ENCODE measurements at places on chromosomes 16 and 17. TPM values are rescaled to one million over a fixed set of nuclear protein-coding genes. Genes with fewer than 3 reads are reported as not detected.

DNA sequence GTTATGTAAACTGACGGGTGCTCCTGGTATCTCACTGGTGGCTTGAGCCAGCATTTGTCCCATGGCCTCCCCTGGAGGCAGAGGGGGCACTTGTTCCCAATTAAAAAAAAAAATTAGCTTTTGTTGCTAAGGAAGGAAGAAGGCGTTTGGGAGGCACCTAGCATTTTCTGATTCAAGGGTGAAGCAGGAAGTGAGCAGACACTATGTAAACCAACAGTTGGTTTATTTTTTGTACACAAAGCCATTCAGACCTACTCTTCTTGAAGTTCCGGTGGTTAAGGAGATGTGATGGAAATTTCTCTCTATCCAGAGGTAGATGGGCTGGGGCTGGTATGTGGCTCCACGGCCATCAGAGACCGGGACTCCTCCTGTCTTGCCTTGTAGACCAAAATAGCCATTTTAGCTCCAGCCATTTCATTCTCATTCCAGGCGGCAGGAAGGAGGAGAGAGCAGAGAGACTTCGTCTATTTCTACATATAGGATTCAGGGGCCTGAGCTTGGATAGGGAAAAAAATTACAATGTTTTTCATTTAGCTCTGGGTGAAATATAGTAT, 103.0 kb downstream of the SNX29 start:
- no peak overlapping the region for H3K4me3 ChIP-seq
- peak; percentile 37 for DNase-seq
- no peaks in the 10 kb centered on the region for H3K27me3 ChIP-seq
- H3K27ac ChIP-seq = no peak overlapping the region
- no peaks in the 10 kb centered on the region for H3K4me1 ChIP-seq

- H3K4me3 ChIP-seq = no peak overlapping the region
- no peaks in the 10 kb centered on the region for H3K36me3 ChIP-seq
- DNase-seq = no peak
- H3K27me3 ChIP-seq = no peaks in the 10 kb centered on the region
- no peaks in the 10 kb centered on the region for H3K4me1 ChIP-seq
Observed at GRCh38 chr17:63932721-63933120, 590 bp upstream of the CD79B start.

- H3K27ac ChIP-seq = peak overlapping the region; percentile 77
- peak overlapping the region; percentile 3 for H3K4me3 ChIP-seq
- H3K27me3 ChIP-seq = no peaks in the 10 kb centered on the region
- H3K36me3 ChIP-seq = no peaks in the 10 kb centered on the region
- no peak for DNase-seq
- H3K4me1 ChIP-seq = peaks cover 39% of the 10 kb centered on the region
Observed at GRCh38 chr17:20066253-20066652, 57.1 kb downstream of the SPECC1 start.

Gene GINS2
- not detected for total RNA-seq

- no peaks in the 10 kb centered on the region for H3K4me1 ChIP-seq
- no peak overlapping the region for H3K4me3 ChIP-seq
- no peak for DNase-seq
- peaks cover 25% of the 10 kb centered on the region for H3K36me3 ChIP-seq
- no peak overlapping the region for H3K27ac ChIP-seq
Observed at GRCh38 chr17:37094391-37094790, 145.6 kb downstream of the AATF start.

Gene KRTAP16-1
- not detected for total RNA-seq

GRCh38 chr16:53812914-53813313, 109.0 kb downstream of the FTO start:
- H3K27me3 ChIP-seq = no peaks in the 10 kb centered on the region
- no peak overlapping the region for H3K27ac ChIP-seq
- H3K4me1 ChIP-seq = no peaks in the 10 kb centered on the region
- H3K36me3 ChIP-seq = peaks cover 9% of the 10 kb centered on the region
- H3K4me3 ChIP-seq = no peak overlapping the region

DNA sequence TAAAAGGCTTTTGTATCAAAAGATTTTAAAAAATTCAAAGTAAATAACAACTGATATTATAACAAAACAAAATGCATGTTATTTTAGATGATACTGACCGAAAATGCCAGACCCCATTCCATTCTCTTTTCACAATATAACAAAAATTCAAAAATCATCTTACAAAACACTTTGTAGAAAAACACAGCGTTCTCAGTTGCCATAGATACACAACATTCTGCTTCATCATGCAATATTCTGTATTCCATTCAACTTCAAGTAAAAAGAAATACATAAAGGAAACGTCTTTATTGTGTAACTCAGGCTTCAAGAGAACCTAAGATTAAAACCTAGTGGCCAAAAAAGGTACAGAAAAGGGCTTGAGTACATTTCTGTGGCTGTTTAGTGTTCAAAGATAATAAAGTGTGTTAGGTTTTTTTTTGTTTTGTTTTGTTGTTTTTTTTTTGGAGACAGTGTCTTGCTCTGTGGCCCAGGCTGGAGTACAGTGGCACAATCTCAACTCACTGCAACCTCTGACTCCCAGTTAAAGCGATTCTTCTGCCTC, 250.5 kb downstream of the CEP112 start:
- no peak overlapping the region for H3K27ac ChIP-seq
- H3K4me3 ChIP-seq = no peak overlapping the region
- no peaks in the 10 kb centered on the region for H3K27me3 ChIP-seq
- H3K36me3 ChIP-seq = no peaks in the 10 kb centered on the region
- no peaks in the 10 kb centered on the region for H3K4me1 ChIP-seq
- DNase-seq = no peak

GRCh38 chr16:27517664-27518063, 32.0 kb downstream of the GTF3C1 start:
- peaks cover 4% of the 10 kb centered on the region for H3K4me1 ChIP-seq
- no peak overlapping the region for H3K27ac ChIP-seq
- DNase-seq = no peak
- H3K36me3 ChIP-seq = peaks cover 24% of the 10 kb centered on the region

DNA sequence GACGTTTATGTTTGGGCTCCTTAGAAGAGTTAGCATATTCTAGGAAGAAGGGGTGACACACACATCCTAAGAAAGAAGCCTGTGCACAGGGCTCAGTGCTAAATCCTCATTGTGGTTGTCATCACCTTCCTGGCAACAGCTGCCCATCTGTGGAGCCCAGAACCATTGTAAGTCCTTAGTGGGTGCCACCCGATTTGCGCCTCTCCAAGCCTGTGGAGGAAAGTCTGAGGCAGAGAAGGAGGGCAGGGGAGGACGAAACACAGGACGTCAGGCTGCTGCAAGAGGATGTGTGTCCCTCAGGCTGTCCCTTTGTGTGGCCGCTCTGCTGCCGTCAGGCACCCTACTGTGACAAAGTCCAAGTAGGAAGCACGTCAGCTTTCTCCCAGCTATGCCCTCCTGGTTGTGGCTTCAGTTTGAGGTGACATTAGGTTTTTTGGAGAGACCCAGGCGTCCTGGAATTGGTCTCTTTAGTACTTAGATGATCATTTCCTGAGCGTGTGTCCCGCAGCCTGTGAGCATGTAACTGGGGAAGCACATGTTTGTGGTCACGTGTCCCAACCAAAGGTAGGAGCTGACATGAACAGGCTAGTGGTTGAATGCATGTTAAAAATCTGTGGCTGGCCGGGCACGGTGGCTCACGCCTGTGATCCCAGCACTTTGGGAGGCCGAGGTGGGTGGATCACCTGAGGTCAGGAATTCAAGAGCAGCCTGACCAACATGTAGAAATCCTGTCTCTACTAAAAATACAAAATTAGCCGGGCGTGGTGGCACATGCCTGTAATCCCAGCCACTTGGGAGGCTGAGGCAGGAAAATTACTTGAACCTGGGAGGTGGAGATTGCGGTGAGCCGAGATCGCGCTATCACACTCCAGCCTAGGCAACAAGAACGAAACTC, 10.7 kb downstream of the CLUAP1 start:
- H3K4me3 ChIP-seq = no peak overlapping the region
- no peak overlapping the region for H3K27ac ChIP-seq
- no peaks in the 10 kb centered on the region for H3K4me1 ChIP-seq
- no peak for DNase-seq
- H3K27me3 ChIP-seq = no peaks in the 10 kb centered on the region

DNA sequence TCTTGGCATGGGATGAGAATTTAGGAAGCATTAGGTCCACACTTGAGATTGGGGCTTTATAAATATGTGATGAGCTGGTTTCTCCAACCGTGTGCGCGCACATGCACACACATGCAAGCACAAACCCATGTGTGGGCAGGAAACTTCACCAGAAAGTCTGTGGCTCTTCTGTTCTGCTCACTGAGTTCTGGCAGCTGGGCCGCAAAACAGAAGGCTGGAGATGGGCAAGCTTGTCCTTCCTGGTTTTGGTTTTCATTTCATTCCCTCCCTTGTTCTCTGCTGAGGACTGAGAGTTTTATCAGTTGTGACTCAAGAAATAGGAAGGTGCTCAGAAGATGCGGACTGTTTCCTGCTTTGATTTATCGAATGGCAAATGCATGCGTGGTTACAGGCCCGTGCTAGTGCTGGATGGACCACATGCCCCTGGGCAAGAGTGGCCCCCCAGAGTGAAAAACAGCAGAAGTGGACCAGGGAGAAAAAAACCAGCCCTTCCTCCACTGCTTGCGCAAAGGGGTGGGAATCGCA, 14.1 kb downstream of the MAP3K14 start:
- no peaks in the 10 kb centered on the region for H3K27me3 ChIP-seq
- no peak for DNase-seq
- no peak overlapping the region for H3K4me3 ChIP-seq
- no peaks in the 10 kb centered on the region for H3K4me1 ChIP-seq
- no peaks in the 10 kb centered on the region for H3K36me3 ChIP-seq
- H3K27ac ChIP-seq = peak overlapping the region; percentile 69

Gene GGA2
- 10.7 TPM for total RNA-seq

GRCh38 chr17:72422204-72422504, 301.3 kb downstream of the SOX9 start:
- H3K27me3 ChIP-seq = no peaks in the 10 kb centered on the region
- H3K27ac ChIP-seq = no peak overlapping the region

DNA sequence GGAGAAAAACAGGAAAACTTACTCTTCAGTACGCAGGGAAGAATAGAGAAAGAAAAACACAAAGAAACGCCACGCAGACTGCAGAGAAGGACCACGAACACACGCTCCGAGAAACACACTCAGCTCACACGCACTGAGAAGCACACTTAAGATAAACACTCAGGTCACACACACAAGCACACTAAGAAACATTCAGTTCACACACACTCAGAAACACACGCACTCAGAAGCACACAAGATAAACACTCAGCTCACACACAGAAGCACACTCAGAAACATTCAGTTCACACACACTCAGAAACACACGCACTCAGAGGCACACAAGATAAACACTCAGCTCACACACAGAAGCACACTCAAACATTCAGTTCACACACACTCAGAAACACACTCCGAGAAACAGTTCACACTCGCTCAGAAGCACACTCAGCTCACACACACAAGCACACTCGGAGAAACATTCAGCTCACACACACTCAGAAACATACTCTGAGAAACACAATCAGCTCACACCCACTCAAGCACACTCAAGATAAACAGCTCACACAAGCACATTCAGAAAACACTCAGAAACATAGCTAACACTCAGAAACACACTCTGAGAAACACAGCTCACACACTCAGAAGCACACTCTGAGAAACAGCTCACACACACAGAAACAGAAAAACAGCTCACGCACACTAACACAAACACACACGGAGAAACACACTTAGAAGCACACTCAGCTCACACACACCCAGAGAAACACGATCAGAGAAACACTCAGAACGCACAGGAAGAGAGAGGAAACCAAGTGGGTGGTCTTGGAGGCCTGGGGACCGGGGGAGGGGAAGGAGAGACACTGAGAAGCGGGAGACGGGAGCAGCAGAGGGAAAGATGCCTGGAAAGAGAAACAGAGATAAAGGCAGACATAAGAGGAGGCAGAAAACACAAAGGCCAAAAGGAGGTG, 908 bp downstream of the TMEM98 start:
- peak overlapping the region; percentile 78 for H3K4me3 ChIP-seq
- peaks cover 3% of the 10 kb centered on the region for H3K4me1 ChIP-seq
- no peak for DNase-seq
- peak overlapping the region; percentile 88 for H3K27ac ChIP-seq
- H3K27me3 ChIP-seq = no peaks in the 10 kb centered on the region

Measured in ascending aorta (tissue), 2 donors.